Forelimb muscle (tissue), 1 donor: ENCODE measurements at places on chromosomes 6 and 20. TPM values are rescaled to one million over a fixed set of nuclear protein-coding genes. Genes with fewer than 3 reads are reported as not detected.

GRCh38 chr6:17589406-17590096, 10.6 kb upstream of the FAM8A1 start:
- no peak for DNase-seq

GRCh38 chr6:169263836-169264608, 10.4 kb upstream of the THBS2 start:
- DNase-seq, result no peak

- DNase-seq, result no peak
These were observed 38.4 kb upstream of the TGM2 start for GRCh38 chr20:38203337-38203980.

LRRC73 gene
- polyA plus RNA-seq, result 0.16 TPM

FRMD1 gene
- 0.24 TPM for polyA plus RNA-seq

DNA sequence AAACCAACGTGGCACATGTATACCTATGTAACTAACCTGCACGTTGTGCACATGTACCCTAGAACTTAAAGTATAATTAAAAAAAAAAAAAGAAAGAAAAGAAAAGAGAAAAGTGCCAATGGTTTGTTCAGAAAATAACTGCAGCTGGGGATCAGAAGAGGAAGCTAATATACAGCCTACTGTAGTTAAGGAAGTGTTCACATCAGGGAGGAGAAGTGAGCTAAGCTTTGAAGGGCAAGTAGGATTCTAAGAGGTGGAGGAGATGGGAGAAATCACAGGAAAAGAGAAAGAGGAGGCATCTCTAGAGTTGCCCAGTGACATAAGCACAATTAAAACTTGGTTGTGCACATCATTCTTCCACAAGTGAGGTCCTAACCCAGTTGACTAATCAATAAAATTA, 214.4 kb upstream of the DTNBP1 start:
- no peak for DNase-seq

GRCh38 chr6:21402368-21402767, 191.2 kb upstream of the SOX4 start:
- no peak for DNase-seq

GRCh38 chr6:161676586-161676985, 402.7 kb upstream of the AGPAT4 start:
- DNase-seq, result no peak
